ENCODE measurements at places on chromosomes 7 and 10. TPM values are rescaled to one million over a fixed set of nuclear protein-coding genes. Genes with fewer than 3 reads are reported as not detected.

Gene GHRHR
- not detected for polyA plus RNA-seq

Gene CPA5
- 0.30 TPM for polyA plus RNA-seq

Gene GBF1
- 17.1 TPM for polyA plus RNA-seq

Gene DNA2
- polyA plus RNA-seq, result 4.8 TPM

Gene PSD
- polyA plus RNA-seq, result 0.59 TPM

Gene PON3
- polyA plus RNA-seq, result 37.8 TPM

Gene CYP2C19
- polyA plus RNA-seq, result not detected

Gene IL15RA
- polyA plus RNA-seq, result 0.85 TPM

Gene DENND2A
- 0.12 TPM for polyA plus RNA-seq

Gene PDE1C
- not detected for polyA plus RNA-seq

Gene CNPY1
- polyA plus RNA-seq, result not detected

Gene NPFFR1
- not detected for polyA plus RNA-seq

Gene CALY
- 0.21 TPM for polyA plus RNA-seq

Gene SLC26A3
- polyA plus RNA-seq, result 0.30 TPM

Gene EBF3
- not detected for polyA plus RNA-seq

Gene FASTK
- polyA plus RNA-seq, result 55.7 TPM

Gene PRSS37
- polyA plus RNA-seq, result not detected

Gene CELF2
- polyA plus RNA-seq, result not detected

Gene GJD4
- not detected for polyA plus RNA-seq

Gene TLL2
- polyA plus RNA-seq, result 0.01 TPM

Gene FIGNL1
- polyA plus RNA-seq, result 6.3 TPM

Gene TMEM236
- polyA plus RNA-seq, result 0.09 TPM

Gene XRCC2
- 3.8 TPM for polyA plus RNA-seq

Gene BRAT1
- polyA plus RNA-seq, result 14.6 TPM

Gene DDX56
- 82.6 TPM for polyA plus RNA-seq

Gene MACROH2A2
- polyA plus RNA-seq, result 9.8 TPM

Gene ASAH2
- polyA plus RNA-seq, result 17.9 TPM

Gene WDFY4
- polyA plus RNA-seq, result not detected

Gene FKBP6
- 0.09 TPM for polyA plus RNA-seq

Gene CAMK2B
- polyA plus RNA-seq, result 0.20 TPM

Gene OR9A2
- not detected for polyA plus RNA-seq

Gene PRTFDC1
- polyA plus RNA-seq, result not detected

Gene ADAMTS14
- 0.10 TPM for polyA plus RNA-seq

Gene FAM25C
- not detected for polyA plus RNA-seq

Gene SPDYE2
- polyA plus RNA-seq, result not detected

Gene UNC5B
- polyA plus RNA-seq, result 0.07 TPM

Gene CCDC172
- not detected for polyA plus RNA-seq

Gene TCAF1
- 36.2 TPM for polyA plus RNA-seq

Gene BICC1
- polyA plus RNA-seq, result 1.3 TPM

Gene DIP2C
- polyA plus RNA-seq, result 3.0 TPM

Gene SNX13
- polyA plus RNA-seq, result 12.6 TPM

Gene LRRD1
- not detected for polyA plus RNA-seq

Gene WNT8B
- 0.13 TPM for polyA plus RNA-seq

Gene DGKI
- not detected for polyA plus RNA-seq

Gene GRK5
- 10.4 TPM for polyA plus RNA-seq

Gene LRRC18
- not detected for polyA plus RNA-seq

Measured in HepG2 (cell line).